Activated CD4-positive, alpha-beta T cell treated with anti-CD3 and anti-CD28 coated beads, Interleukin-2, amount 50 U/mL, for 24 hours (primary cell): ENCODE measurements at places on chromosomes 4 and X.
A peak's percentile ranks its signal among the peaks of the same experiment; 100 is the strongest.

GRCh38 chrX:20477836-20478524 lies 211.3 kb upstream of the RPS6KA3 start:
- no peak for DNase-seq

- DNase-seq = no peak
Measured at GRCh38 chr4:93888768-93889167, 60.2 kb downstream of the ATOH1 start.

- DNase-seq = no peak
Measured at GRCh38 chr4:155966731-155967395, 13.2 kb upstream of the CTSO start.

DNA sequence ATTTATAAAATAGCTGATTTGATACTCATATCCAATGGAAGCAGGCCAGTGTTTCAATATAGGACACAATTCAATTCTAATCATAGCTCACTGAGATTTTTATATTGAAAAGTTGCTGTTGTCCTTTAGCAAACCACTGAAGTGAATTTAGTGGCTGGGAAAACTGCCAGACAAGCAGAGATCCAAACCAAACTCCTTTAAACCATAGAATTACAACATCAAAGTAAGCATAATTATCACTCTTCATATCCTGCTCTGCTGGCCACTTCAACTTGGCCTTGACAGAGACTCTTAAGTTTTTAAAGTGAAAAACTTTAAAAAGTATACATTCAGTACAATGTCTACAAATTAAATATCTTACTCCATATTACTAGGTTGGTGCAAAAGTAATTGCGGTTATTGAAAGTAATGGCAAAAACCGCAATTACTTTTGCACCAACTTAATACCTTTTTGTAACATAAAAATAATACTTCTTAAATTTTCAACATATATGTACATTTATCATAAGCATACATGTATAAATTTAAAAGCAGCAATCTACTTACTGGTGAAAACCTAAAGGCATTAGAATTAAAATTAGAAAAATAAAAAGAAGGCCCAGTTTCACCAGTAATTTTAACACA lies 433.0 kb downstream of the PCDH10 start:
- DNase-seq = no peak

GRCh38 chr4:8152090-8152864 lies 6.3 kb downstream of the ABLIM2 start:
- no peak for DNase-seq

DNA sequence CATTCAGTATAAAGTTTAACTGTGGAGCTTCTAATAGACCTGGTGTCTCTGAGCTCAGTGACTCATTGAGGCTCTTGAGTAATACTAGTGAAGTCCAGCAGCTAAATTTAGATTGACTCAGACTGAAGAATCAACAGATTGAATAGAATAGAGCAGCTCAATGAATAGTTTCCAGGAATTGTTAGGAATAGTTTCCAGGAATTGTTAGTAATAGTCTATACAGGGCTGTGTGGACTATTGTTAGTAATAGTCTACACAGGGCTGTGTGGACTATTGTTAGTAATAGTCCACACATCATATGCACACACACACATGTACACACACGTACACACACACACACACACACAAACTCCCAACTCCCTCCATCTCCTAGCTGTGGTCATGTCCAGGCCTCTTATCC lies 3.0 kb downstream of the GIMD1 start:
- DNase-seq = no peak

DNA sequence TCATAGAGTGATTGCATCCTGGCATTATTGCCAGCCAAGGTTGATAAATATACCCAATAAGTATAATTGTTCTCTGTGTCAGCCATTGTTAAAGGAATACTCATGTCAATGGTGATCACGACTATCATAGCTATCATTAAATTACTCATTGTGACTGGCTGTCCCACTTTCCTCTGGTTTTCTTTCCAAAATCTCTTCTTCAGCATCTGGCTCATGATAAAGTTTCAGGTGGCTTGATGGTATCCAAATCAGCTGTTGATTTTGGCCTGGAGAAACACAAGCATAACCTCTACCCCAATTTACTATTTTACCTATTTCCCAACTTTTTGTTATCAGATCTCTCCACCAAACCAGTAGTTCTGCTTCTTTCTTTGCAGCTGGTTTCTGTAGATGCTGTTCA lies 67.1 kb upstream of the SPIN2A start:
- no peak for DNase-seq

GRCh38 chrX:47746446-47746845 lies 87.5 kb upstream of the UXT start:
- no peak for DNase-seq

DNA sequence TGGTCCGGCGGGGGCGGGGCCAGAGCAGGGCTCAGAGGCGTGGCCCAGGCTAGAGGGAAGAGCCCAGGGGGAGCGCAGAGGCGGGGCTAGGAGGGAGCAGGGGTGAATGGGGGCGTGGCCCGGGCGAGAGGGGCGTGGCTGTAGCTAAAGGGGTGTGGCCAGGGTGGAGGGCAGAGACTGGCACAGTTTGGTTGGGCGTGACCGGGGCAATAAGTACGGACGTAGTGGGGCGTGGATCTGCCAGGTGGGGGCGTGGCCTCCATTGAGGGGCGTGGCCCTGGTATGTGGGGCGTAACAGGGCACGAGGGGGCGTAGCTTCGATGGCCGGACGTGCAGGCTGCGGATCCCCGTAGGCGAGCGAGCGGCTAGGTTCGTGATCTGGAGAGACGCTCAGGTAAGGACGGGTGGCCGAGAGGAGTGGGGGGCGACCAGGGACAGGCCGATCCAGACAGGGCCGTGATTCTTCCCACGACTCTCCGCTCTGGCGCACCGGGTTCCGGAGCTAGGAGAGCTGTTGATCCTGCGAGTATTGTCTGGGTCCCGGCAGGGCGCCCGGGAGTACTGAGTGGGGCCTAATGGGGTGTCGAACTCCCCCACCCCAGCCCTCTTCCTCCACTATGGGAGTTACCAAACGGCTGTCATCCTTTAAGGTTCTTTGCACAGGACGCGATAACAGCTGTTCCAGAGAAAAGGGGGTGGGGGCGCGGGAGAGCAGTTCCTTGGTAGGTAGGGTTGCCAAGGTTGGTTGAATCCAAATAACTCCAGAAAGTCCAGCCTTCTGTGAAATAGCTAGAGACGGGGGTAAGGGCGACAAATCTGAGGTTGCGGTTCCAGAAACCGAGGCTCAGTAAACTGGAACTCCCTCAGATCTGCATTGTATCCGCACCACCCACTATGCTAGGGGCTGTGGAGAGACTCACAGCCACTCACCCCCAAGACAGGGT lies at the start of gene CA5B:
TSS of gene CA5B (plus strand) at position 312 of the 944 bp plus-strand sequence. CDS start 11,754 bp downstream, outside the sequence.
- DNase-seq = peak; percentile 86

- no peak for DNase-seq
Measured at GRCh38 chrX:24276015-24276414, 37.9 kb downstream of the SUPT20HL2 start.

- DNase-seq = no peak
Measured at GRCh38 chr4:128608006-128608405, 201.5 kb upstream of the JADE1 start.

- no peak for DNase-seq
Measured at GRCh38 chrX:107700317-107700774, 72.0 kb downstream of the PRPS1 start.

GRCh38 chrX:8811611-8812010 lies 10.4 kb upstream of the FAM9A start:
- no peak for DNase-seq

DNA sequence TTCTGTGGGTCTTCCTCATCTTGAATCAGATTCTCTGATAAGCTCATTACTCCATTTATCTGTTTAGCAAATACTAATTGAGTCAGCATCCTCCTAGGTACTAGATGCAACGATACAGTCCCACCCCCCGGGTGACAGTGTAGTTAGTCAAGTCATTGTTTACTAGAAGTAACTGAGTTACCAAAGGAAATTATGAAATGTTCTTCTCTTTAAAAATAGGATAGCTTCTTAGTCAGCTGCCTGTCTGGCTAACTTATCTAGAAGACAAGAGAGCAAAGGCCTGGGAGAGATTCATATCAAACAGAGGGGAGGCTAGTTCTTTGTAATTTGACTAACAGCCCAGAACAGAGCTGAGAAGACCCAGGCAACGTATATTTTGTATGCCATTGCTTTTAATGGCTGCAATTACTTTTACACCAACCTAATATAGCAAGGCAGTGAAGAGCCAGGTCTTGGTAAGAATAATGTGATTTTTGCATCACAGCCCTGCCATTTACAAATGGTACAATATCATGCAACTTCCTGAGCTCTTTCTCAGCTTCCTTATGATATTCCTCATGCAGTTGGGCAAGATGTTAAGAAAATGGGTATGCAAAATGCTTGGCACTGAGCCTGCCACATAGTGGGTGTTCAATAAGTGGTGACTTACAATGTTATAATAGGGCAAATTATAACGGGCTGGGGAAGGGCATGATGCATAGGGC lies 149.9 kb downstream of the CHIC2 start:
- DNase-seq = no peak

DNA sequence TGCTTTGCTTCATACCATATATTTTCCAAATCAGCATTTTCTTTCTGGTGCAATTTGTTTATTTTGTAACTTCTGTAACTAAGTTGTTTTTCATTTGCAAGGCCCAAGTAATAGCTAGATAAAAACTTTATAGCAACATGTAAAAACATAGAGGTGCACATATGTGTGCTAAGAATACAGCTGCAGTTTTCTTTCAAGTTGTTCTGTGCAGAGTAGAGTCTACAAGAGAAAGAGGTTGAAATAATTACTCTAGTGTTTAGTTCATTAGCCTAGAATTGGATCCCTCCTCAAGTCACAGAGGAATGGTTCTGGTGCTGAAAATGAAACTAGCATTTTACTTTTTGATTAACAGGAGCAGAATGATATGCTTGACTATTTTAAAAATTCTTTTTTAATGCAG lies 32.2 kb upstream of the PDLIM5 start:
- DNase-seq = no peak

DNA sequence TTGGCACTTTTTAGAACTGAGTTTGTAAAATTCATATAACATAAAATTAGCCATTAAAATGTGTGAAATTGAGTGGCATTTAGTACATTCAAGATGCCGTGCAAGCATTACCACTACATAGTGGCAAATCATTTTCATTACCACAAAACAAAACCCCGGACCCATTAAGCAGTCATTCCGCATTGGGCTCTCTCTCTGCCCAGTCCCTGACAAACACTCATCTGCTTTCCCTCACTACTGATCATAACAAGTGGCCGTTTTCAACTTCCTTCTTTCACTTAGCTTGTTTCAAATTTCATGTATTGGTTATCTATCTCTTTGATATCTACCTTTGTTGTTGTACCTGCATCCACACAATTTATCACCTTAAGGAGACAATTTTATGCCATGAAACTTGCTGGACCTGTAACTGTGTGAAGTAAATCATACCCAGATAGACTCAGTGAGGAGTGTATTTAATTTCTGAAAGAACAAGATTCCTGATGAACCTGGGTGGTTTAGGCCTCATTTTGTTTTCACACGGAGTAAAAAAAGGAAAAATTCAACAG lies 202.1 kb downstream of the OR13H1 start:
- no peak for DNase-seq

GRCh38 chr4:149223659-149224058 lies 592.0 kb downstream of the IQCM start:
- no peak for DNase-seq
